ENCODE measurements at places on chromosomes 13 and 19.

GRCh38 chr19:55540619-55541018 lies 3.7 kb upstream of the SBK2 start:
- DNase-seq, result no peak

- DNase-seq, result no peak
These were observed 33.8 kb downstream of the COL4A2 start for GRCh38 chr13:110340812-110341444.

DNA sequence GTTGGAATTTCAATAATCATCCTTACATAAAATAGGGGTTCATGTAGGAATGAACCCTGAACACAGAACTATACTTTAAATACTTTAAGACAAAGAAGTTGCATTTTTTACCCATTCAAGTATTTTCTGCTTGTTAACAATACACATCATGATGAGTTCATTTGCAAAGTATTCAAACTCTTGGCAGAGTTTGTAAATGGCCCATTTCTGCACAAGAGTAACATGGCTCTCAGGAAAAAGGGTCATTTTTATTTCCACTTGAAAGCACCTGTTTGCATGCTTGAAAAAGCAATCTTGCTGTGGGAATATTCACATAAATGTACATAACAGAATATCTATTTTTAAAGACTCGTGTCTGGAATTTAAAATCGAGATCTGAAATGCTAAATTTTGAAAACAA lies 18.1 kb downstream of the ESD start:
- DNase-seq, result peak; percentile 44

GRCh38 chr13:101649488-101650126 lies 197.1 kb downstream of the ITGBL1 start:
- DNase-seq, result peak; percentile 16

DNA sequence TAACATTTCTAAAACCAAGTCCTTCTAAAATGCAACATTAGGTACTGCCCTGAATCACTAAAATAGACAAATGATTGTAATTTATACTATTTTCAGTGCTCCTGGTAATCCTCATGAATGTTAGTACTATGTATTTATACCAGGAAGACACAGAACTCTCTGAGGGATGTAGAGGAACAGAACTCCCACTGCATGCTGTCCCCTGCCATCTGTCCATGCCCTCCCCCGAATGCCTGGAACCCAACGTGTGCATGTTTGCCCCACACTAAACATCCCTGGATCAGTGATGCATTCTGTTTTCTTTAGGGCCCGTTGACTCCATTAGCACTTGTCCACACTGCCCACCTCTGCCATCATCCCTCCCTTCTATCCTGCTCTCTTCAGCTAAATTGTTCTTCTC lies 26.5 kb downstream of the ENOX1 start:
- DNase-seq, result no peak

DNA sequence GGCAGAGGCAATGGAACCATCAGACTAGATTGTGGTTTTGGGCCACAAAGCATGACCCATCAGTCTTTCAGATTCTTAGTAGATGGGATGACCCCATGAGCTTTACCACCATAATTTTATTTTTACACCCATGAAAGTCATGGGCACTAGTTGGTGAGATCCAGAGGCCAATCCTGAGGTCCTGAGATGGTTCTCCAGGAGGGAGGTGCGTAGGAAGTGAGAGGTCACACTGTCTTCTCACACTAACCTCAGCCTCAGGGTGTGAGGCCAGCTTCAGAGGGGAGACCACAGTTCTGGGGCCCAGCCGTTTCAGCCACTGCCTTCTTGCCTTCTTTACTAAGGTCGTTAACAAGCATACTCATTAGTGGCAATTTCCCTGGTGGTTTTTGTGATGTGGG lies 106.4 kb downstream of the AKAP11 start:
- DNase-seq, result no peak

GRCh38 chr19:36488846-36489117 lies 579 bp downstream of the ZNF566 start:
- DNase-seq, result no peak

GRCh38 chr19:1551068-1552040 lies 16.8 kb downstream of the MEX3D start:
- DNase-seq, result no peak

GRCh38 chr13:91618315-91618714 lies 219.9 kb downstream of the GPC5 start:
- no peak for DNase-seq

DNA sequence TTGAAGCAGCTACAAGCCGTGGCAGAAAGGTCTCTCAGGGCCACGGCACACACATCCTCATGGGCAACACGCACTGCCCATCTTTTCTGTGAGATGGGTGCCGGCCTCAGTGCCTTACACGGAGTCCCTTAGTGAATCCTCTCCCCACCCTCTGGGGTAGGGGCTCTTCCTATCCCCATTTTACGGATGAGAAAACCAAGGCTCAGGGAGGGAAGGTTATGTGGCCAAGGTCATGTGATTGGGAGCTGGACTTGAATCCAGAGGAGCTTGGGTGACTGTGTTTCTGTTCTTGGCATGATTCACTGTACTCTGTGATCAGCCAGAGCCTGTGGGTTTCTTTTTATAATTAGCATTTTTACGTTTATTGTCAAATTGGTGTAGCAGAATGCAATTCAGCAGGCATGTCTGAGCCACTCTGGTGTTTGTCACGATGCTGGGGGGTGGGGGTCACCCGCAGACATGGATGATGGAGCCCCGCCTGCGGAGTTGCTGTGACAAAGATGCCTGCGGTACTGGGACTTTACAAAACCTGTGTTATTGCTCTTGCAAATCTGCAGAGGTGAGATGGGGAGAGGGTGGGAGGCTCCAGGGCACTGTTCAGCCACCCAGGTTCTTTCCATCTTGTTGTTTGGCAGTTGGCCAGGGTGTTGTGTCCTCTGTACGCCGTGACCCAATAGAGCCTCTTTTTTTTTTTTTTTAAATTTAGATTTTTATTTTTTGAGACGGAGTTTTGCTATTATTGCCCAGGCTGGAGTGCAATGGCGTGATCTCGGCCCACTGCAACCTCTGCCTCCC lies 4.5 kb downstream of the SCN1B start:
- DNase-seq, result no peak

- peak; percentile 43 for DNase-seq
These were observed 713.7 kb downstream of the SLITRK1 start for GRCh38 chr13:83168590-83168989.

GRCh38 chr13:112350300-112350699 lies 25.9 kb upstream of the SPACA7 start:
- no peak for DNase-seq

GRCh38 chr19:53772943-53773342 lies 51.2 kb downstream of the NLRP12 start:
- DNase-seq, result peak; percentile 13

- DNase-seq, result peak; percentile 91
These were observed 264.3 kb downstream of the FOXO1 start for GRCh38 chr13:40401911-40402776.

DNA sequence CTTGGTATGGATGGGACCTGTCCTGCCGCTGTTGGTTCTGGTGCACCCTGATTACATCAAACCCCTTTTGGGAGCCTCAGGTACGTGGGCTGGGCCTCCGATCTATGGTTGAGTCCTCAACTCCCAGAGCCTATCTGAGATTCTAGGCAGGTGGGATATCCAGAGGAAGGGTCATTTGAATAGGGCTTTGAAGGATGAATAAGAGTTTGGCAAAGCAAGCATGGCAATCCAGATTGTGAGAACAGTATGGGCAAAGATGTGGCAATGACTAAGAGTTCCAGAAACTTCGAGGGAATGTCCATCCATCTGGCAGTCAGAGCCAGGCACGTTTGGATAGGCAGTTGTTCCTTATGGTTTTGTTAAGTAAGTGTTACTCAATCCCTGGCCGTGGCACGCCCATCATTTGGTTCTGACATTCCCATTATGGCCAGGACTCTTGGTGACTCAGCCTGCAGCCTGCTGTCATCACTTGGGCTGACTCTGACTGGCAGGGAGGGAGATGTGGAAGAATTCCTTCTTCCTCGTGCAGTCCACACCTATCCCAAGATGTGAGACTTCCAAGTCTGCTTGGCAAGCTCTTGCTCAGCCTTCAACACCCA lies 21.5 kb downstream of the CYP4F22 start:
- DNase-seq, result no peak

GRCh38 chr19:47352095-47352494 lies 3.0 kb downstream of the DHX34 start:
- DNase-seq, result no peak

DNA sequence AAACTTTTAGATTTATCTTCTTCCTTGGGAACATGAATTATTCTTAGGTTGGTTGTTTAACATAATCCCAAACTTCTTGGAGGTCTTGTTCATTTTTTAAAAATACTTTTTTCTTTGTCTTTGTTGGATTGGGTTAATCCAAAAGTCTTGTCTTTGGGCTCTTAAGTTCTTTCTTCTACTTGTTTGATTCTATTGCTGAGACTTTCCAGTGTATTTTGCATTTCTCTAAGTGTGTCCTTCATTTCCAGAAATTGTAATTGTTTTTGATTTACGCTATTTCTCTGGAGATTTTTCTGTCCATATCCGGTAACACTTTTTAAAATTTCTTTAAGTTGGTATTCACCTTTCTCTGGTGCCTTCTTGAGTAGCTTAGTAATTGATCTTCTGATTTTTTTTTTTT lies 9.8 kb upstream of the KLK15 start:
- DNase-seq, result no peak

All from astrocyte of the cerebellum (primary cell).